ENCODE measurements at places on chromosomes 6 and 20.

DNA sequence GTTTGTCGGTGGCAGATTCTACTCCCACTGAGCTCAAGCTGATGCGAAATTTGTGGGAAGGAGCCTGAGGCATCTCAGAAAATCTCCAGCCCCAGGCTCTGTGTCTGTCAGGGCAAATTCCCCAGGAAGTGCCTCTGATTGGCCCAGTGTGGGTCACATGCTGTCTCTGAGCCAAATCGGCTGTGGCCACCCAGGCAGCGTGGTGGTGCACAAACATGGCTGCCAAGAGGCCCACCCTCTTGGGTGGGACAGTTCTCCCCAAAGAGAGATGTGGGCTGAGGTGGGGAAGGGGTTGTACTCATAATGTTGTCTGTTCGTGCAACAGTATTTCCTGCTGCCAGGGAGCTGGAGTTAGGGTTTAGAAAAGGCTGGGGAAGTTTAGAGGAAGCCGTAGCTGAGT, 130.6 kb downstream of the BMP7 start:
- DNase-seq: no peak

DNA sequence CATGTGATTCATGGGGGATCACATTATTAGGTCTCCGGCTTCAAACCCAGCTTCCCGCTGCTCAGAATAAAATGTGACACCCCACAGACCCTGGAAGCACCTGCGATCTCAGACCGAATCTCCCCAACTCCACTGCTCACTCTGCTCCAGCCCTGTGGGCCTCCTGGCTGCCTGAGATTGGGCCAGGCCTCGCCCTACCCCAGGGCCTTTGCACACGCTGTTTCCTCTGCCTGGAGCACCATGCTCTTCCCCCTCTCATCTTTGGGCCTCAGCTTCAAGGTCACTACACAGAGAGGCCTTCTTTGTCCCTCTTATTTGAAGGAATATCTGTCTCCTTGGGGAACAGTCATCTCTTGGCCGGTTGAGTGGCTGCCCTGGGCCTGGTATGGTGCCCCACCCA, 48.8 kb downstream of the RBM38 start:
- DNase-seq: no peak

GRCh38 chr6:158879180-158879579, 60.0 kb upstream of the EZR start:
- DNase-seq: peak; percentile 37

- peak; percentile 12 for DNase-seq
Observed at GRCh38 chr6:43054206-43054943, 724 bp upstream of the CUL7 start.

DNA sequence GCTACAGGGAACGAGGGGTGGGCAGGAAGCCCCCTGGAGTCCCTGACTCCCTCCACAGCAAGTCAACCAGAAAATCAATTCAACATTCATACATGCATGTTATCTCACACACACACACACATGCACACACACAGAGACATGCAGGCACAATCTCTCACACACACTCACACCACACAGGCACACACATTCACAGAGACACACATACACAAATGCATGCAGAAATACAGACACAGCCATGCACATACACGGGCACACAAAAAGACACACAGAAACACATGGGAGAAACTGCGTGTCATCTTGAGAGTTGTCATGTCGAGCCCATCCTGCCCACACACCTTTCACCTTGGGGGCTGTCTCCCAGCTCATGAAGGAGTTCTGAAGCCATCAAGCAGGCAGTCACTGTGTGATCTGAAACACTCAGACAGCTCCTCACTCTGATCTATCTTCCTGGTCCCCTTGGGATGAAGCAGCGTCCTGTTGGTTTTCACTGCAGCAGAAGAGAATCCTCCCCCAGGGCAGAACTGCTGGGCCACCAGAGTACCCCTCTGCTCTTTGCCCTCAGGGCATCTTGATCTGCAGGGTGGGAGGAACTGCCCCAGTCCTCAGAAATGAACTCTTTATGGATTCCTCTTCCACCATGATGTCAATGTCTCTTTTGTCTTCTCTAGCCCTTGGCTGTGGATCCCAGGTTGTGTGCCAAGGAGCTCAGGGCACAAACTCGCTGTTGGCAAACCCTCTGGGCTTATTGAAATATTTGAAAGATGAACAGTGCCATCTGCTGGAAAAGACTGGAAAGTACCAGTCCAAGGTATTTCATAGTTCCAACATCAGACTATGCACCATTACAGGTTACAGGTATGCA, 8.8 kb downstream of the RAET1L start:
- peak; percentile 68 for DNase-seq

- DNase-seq: no peak
Observed at GRCh38 chr6:165747963-165748362, 84.9 kb upstream of the PDE10A start.

- peak; percentile 85 for DNase-seq
Observed at GRCh38 chr6:81451787-81452186, 300.7 kb downstream of the TENT5A start.

DNA sequence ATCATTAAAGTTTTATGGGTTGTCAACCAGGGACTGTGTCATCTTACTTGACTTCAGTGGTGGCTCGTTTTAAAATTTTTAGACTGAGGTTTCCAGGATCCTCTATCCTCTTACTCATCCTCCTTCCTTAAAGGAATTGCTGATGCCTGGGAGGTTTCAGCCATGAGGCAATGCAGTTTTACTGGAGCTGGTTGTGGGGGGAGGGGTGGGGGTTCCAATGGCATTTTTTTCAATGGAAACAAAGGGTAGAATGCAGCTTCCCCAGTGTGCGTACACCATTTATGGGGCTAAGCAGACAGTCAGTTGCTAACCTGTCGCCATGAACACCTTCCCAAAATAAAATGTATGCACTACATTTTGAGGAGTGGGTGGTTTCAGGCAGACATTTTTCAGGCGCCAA, 88.0 kb downstream of the METTL24 start:
- DNase-seq: no peak

DNA sequence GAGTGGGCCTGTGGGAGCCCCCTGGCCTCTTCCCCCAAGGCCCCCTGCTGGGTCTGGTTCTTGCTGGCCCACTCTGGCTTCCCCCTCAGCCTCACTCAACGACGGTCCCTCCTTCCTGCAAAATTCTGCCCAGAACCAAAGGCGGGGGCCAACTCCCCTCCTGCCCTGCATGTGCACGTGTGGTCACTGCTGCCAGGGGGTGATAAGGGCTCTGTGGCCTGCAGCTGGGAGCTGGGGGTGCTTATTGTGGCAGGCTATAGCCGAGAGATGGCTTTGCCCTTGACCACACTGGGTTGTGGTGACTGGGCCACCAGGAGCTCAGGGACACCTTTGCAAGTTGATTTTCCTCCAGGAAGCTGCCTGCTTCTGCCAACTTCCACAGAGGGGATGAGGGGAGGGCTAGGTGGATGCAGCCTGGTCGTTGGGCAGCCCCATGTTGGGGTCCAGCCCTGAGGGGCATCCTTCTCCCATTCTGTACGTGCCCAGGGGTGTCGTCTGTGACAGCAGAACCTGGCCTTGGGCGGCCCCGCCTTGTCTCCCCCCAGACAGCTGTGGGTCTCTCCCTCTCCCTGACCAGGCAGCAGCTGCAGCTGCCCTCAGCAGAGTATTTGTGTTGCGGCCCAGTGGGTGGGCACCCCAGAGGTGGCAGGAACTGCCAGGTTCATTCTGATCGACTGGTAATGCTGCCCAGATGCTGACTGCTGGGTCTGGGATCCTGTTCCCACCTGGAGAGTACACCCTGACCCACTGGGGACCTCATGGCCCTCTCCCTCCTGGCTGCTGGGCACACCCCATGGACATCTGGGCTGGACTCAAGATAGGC, 5.6 kb downstream of the TCEA2 start:
- DNase-seq: no peak

- no peak for DNase-seq
Observed at GRCh38 chr6:29520232-29520631, 32.5 kb upstream of the MAS1L start.

- peak; percentile 82 for DNase-seq
Observed at GRCh38 chr6:125918681-125919566, 37.6 kb upstream of the HINT3 start.

GRCh38 chr6:1200409-1201101, 111.3 kb upstream of the FOXQ1 start:
- DNase-seq: peak; percentile 5

DNA sequence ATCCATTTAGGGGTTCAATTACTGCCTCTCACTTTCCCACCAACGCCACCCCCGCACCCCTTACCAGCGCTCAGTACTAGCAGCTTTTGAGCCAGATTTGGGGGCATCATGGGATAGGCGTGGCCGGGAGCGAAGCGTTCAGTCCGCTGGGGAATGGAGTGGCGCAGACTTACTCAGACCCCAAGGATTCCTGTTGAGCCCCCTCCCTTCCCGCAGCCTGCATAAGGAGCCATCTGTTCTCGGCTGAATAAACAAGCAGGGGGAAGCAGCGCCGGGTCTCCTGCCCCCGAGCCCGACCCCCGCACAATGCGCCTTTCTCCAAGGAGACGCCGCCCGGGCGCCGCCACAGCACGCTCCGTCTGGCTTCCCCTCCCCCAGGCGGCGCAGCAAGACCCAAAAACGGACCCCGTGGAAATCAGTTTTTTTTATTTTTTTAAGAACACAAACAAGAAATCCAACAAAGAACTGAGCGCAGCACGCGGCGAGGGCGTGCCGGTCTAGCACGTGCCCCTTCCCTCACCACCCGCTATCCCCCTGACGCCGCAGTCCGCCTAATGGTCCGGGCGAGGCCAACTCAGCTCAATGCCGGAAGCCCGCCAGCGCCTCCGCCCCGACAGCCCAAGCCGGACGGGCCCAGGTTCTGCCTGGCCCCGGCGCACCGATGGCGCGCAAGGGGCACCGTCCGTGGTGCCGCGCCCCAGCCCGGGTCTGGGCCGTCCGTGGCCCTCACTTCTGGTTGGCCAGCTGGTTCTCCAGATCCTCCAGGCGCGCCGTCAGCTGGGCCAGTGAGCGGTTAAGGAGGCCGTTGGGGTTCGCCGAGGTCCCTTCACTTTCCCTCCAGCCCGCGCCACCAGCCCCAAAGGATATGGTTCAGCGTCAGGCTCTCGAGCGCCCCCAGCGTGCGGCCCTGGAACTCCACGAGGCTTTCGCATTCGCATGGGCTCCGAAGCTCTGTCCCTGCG, 13.3 kb upstream of the RBPJL start:
- peak; percentile 68 for DNase-seq

DNA sequence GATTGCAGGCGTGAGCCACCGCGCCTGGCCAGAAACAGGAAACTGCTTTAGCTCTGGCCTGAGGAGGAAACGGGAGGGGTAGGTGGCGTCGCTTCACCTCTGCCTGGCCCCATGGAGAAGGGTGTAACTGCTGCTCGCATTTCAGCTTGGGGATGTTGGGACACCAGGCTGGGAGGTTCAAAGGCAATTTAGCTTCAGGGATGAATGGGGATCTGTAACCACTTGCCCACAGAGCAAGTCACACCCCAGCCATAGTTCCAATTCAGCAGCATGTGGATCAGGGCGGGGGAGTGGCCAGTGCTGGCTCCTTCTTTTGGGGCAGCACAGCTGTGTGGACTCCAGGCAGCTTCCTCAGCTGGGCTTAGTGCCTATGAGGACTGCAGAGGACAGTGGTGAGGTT, 34.8 kb upstream of the NUP153 start:
- no peak for DNase-seq

- no peak for DNase-seq
Observed at GRCh38 chr6:165486183-165487137, 176.6 kb downstream of the PDE10A start.

GRCh38 chr6:163457637-163458561, 43.4 kb downstream of the QKI start:
- DNase-seq: peak; percentile 90

- DNase-seq: no peak
Observed at GRCh38 chr6:55798571-55798970, 76.8 kb downstream of the BMP5 start.

DNA sequence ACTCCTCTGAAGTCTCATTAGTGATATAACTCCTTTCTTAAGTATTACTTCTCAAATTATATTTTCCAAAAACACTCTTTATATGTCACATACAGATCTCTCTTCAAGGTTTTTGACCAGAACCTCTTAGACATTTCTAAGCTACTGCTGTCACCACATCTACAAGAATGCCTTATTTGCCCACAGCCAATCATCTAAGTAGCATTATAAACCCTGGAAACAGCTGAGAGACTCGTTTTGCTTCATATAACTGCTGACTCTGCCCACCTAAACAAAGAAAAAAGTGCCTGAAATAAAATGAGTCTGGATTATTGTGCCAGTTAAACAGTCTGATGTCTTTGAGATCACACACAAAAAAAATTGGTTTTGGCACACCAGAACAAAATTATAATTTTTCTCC, 165.9 kb downstream of the COL9A1 start:
- DNase-seq: no peak

- peak; percentile 64 for DNase-seq
Observed at GRCh38 chr20:62603021-62603906, 39.0 kb upstream of the SLCO4A1 start.

GRCh38 chr20:51775241-51775640, 7.1 kb upstream of the ATP9A start:
- DNase-seq: no peak

GRCh38 chr6:20162515-20162914, 49.8 kb downstream of the MBOAT1 start:
- DNase-seq: no peak

- DNase-seq: no peak
Observed at GRCh38 chr6:15023448-15023847, 222.4 kb upstream of the JARID2 start.

DNA sequence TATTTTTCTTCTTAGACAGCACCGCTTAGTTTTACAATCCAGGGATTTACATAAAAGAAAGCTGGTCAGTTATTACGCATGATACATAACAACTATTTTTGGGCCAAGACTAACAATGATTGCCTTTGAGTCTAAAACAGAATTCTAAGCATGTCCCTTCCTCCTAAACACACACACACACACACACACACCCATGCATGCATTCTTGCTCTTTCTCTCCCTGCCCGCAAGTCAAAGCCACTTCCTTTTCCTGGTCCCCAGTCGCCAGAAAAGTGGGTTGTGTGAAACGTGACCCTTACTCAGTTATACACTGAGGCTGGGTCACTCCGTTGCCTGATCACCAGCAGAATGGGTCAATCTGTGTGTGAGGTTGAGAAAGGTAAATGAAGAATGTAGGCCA, 31.4 kb downstream of the FYN start:
- peak; percentile 91 for DNase-seq

DNA sequence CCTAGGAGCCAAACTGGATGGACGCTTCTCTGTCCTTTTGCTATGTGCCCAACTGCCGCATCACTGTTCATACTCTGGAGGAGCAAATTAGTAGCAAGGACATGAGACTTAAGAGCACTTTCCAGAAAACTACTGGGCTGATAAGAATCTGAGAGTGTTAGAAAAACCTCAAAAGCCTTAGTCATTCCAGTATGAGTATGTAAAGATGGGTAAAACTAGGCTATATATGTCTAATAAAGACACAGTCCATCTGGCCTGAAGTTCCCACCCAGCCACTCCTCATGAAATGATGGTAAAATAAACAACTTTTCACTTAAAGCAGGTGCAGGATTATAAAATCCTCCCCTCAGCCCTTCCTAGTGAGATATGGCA, 30.6 kb downstream of the SHLD1 start:
- DNase-seq: no peak

GRCh38 chr6:95417856-95418255, 159.5 kb upstream of the MANEA start:
- DNase-seq: no peak
